ENCODE measurements at places on chromosomes 3 and 15.

DNA sequence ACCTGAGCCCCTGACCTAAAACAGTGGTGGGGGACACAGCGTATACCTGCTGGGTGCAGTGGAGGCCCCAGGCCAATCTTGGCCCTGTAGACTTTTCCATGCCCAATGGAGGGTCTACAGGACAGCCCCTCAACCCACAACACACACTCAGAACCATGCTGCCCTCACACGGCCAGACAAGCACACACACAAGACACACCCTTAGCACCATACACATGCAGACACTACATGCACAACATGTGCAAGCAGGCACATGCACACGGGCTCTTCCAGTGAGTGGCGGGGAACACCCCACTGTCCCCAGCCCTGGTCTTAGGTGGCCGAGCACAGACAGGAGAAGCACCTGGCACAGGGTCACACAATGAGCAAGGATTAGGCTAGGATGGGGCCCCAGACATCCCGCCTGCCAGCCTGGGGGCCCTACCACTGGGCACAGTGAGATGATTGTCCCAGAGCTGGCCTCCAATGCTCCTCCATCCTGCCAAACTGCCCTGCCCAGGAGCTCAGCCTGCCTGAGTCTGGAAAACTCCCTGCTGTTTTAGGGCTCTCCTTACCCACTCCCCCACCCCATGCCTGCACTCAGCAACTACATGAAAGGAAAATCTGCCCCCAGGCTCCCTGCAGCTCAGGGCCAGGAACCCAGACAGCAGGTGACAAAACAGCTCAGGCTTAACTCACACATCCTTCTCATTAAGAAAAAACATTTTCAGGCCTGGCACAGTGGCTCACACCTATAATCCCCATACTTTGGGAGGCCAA is 15.8 kb downstream of the IQSEC1 start:
- DNase-seq, result no peak

GRCh38 chr3:38650248-38650951 is 913 bp upstream of the SCN5A start:
- no peak for DNase-seq

GRCh38 chr3:72903004-72903403 is 15.2 kb downstream of the GXYLT2 start:
- no peak for DNase-seq

GRCh38 chr15:69612112-69612511 is 159.5 kb downstream of the RPLP1 start:
- DNase-seq, result no peak

- no peak for DNase-seq
Observed at GRCh38 chr3:129597087-129597999, 9.1 kb downstream of the PLXND1 start.

DNA sequence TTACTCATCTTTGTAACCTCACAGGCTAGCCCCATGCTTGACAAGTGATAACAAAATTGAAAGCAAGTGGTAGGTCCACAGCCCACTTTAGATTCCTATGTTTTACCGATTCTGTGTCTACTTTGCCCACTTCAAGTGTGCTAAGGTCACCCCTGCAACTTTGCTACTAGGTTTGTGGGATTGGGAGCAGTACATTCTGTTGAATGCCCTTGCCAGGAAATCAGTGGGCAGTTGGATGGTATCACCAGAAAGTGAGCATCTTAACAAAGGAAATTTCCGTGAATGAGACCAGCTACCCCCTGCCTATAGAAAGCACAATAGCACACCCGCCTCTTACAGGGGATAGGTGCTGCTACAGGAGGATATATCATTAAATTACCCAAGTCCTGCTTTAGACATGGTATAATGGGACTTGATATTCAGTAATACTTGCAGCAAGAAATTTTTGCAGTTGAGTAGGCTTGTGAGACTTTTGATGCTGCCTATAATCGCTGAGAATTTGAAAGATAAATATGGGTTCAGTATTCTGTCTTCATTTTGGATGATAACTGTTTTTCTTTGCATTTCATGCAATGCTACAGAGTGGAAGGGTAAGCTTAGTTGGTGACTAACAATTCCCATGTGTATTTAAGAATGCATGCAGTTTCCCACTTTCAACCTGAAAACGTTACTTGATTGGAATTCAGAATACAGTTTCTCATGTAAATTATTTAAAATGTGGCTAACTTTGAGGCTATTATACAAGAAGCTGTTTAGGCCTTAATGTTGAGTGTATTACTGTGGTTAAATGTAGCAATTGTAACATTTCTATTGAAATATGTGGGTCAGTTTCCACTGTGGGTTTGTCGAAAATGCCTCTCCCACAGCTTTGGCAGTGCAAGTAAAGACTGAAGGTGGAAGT is 9.5 kb downstream of the EBLN2 start:
- no peak for DNase-seq

GRCh38 chr3:164918905-164919304 is 159.4 kb downstream of the SI start:
- no peak for DNase-seq

DNA sequence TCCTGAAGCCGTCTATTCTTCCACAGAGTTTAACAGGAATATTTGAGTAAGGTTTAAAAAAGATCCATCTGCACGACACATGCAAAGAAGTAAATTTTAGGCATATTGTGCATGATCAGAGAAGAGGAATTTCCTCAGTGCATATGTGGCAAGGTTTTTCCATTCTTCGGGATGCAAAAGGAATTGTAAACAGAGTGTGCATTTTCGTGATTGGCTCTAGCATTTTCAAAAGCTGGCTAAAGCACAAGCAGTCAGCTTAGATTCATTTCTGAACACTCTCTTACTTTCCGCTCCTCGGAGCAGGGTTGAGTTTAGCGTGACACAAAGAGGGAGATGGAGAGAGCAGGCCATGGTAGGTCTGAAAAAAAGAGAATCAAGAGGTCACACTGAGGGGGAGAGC is 128.2 kb downstream of the ADAMTS9 start:
- no peak for DNase-seq

GRCh38 chr15:77430213-77430612 is 9.5 kb downstream of the HMG20A start:
- DNase-seq, result no peak

DNA sequence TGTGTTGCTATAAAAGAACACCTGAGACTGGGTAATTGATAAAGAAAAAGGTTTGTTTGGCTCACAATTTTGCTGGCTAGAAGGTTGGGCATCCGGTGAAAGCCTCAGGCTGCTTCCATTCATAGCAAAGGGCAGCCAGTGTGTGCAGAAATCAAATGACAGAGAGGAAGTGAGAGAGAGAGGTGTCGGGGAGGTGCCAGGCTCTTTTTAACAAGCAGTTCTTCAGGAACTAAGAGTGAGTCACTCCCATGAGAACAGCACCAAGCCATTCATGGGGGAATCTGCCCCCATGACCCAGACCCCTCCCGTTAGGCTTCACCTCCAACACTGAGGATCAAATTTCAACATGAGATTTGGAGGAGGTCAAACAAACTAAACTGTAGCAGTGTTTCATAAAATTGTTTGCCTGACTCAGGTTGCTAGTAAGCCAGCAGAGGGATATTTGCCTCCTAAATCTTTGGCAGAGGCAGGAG is 4.5 kb upstream of the PARP15 start:
- DNase-seq, result no peak

DNA sequence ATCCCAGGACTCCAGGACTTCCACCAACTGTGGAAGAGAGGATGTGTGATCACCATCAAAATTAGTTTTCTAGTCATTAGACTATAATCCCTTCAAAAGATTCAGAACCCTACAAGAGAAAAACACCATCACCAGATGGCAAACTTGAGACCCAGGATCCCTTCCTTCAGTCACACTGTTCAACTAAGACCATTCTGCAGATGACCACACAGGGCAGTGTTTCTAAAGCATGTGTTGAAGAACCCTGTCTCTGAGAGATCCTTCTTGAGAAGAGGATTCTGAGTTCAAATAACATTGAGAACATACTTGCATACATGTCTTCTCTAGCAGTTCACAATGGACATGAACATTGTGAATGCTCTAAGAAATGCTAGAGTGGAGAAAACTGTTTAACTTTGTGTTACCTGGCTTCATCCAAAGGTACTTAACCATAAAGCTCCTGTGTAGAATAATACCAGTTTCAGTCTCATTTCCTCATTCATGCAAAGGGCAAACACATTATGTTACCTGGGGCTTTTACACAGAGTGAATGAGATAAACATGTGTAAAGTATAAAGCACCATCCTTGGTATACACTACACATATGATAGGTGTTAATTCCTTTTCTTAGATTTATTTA is 2.4 kb upstream of the ADGRG7 start:
- DNase-seq, result no peak

DNA sequence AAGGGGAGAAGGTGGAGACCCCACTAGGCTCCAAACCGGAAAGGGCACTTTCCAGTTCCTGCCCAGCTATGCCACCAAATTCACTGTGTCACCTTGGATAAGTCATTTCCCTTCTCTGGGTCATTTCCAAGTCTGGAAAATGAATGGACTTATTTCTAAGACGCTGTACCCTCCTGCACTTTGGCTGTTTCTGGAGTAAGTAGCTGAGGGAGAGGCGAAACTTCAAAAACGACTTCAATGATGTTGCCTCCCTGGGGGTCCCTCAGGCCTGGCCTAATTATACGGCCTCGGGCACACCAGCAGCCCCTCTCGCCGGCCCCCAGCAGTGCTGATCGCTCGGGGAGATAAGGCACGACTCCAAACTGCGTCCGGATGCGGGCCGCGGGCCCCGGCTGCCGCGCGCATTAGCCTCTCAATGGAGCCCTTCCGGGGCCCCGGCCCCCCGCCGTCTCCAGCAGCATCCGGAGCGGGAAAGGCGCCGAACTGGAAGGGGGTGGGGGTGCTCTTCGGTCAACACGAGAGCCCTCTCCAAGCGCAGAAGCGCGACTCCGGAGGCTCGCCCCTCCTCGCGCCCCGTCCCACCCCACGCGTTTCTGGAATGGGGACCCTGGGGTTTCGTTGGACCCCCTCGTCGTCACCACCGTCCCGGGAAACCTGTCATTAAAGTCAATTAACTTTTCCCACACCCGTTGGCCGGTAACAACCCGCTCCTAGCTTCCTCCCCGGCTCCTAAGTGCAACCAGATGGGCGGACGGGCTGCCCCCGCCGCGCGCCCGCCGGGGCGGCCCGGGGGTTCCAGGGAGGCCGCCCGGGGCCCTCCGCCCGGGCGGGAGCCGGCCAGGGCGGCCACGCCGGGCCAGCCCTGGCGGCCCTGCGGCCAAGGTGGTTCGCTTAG is 4.8 kb downstream of the HES1 start:
- DNase-seq, result peak; percentile 5

DNA sequence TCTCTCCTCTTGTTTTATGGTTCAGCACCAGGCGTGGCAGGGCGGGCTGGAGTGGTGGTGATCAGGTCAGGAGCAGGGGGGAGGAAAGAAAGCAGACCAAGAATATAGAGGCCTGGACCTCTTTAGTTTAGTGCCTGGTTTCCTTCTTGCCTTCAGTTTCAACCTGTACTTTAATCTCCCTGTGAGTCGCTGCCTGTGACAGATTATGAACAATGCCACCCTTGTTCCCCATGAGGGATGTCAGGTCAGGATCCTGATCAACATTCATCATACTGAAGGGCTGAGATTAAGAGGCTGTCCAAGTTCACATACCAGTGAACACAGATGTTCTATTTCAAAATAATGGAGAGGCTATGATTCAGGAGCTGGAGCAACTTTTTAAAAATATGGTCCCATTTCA is 11.4 kb downstream of the ENTPD3 start:
- DNase-seq, result no peak

- DNase-seq, result no peak
Observed at GRCh38 chr3:129409541-129409940, 18.9 kb downstream of the EFCAB12 start.

- DNase-seq, result no peak
Observed at GRCh38 chr3:171260899-171261298, 199.3 kb downstream of the TNIK start.

- no peak for DNase-seq
Observed at GRCh38 chr3:123202451-123202850, 708 bp downstream of the SEC22A start.

DNA sequence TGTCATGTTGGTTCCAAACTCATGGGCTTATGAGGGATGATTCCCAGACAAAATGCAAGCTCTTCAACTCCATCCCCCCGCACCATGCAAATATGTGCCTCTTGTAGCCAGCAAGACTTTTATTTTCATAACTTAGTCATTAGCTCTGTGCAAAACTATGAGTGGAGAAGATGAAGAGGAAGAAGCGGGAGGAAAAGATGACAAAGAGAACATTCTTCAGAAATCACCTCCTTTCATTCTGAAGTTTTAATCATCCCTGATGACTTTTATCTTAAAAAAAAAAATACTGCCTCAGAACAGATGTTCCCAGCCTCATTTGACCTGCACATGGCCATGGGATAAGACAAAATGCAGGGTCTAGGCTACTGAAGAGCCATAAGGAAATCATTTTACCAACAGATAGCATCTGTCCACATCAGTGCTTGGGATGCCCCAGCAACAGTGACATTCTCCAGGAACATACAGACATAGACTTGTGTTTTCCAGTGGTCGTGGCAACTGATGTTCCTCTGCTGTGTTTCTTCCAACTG is 145.5 kb downstream of the WNT5A start:
- DNase-seq, result no peak

DNA sequence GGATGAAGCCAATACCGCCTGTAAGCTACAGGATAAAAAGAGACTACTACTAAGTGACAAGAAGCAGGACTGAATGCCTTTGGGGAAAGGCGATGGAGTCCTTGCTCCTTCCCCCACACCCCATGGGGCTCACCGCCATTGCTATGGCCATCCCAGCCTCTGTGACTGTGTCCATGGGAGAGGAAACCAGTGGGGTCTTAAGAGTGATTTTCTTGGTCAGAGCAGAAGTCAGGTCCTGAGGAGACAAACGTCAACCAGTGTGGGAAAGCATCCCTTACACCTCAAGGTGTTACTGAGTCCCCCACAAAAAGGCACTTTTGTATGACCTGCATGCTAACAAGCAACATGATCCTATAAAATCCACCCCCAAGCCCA is 913 bp downstream of the IMPDH2 start:
- DNase-seq, result no peak

- DNase-seq, result no peak
Observed at GRCh38 chr15:27328608-27329007, 357.6 kb downstream of the GABRG3 start.

- DNase-seq, result no peak
Observed at GRCh38 chr3:99686955-99687612, 48.7 kb downstream of the COL8A1 start.

DNA sequence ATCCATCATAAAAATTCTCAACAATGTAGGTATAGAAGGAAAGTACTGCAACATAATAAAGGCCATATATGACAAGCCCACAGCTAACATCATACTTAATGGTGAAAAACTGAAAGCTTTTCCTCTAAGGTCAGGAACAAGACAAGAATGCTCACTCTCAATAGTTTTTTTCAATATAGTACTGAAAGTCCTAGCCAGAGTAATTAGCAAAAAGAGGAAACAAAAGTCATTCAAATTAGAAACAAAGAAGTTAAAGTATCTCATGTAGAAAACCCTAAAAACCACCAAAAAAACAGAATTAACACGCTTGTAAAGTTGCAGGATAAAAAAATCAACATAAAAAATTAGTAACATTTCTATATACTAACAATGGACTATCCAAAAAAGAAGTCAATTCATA is 61.8 kb downstream of the MYH15 start:
- DNase-seq, result no peak

DNA sequence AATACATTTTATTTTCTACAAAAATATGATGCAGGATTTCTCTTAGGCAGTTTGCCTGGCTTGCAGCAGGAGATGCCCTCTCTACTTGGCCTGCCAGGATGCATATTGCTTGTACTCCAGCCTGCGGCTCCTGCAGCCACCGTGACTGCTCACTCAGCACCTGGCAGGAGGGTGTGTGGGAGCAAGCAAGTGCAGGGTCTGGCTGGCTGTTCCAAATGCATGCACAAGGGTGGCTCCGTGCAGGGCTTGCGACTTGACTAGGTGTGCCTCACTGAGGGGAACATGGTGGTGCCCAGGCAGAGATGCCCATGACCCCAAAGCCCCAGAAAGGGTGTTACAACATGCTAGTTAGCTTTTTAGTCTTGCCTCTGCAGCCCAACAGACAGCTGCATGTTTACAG is 1240.2 kb upstream of the ALCAM start:
- DNase-seq, result no peak
